ENCODE measurements at places on chromosomes 7 and 10. TPM values are rescaled to one million over a fixed set of nuclear protein-coding genes. Genes with fewer than 3 reads are reported as not detected.

Gene TYW1B
- total RNA-seq: 1.9 TPM

Gene PPP1R17
- total RNA-seq: not detected

Gene KLLN
- total RNA-seq: 0.17 TPM

Gene CALHM1
- total RNA-seq: not detected

Gene DCLRE1A
- total RNA-seq: 5.3 TPM

Gene LAMB1
- total RNA-seq: 445 TPM

Gene SRRM3
- 1.7 TPM for total RNA-seq

Measured in dermis lymphatic vessel endothelial cell (primary cell).